ENCODE measurements at places on chromosomes 7 and 10.

DNA sequence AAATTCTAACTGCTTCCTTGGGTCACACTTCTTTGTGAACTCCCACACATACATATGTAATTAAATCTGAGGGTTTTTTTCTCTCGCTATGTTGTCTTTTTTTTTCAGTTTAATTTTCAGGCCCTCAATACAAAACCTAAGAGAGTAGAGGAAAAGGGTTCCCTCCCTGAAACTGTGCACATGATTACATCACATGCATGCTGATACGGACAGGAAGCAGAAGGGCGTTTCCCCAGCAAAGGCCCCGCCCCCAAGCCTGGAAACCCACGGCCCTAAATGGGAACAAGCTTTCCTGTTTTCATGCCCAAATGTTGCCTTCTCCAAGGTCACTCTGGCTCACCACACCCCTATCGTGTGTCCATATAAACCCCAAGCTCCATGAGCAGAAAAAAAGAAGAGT lies 115.4 kb downstream of the TEX36 start:
- DNase-seq = no peak

DNA sequence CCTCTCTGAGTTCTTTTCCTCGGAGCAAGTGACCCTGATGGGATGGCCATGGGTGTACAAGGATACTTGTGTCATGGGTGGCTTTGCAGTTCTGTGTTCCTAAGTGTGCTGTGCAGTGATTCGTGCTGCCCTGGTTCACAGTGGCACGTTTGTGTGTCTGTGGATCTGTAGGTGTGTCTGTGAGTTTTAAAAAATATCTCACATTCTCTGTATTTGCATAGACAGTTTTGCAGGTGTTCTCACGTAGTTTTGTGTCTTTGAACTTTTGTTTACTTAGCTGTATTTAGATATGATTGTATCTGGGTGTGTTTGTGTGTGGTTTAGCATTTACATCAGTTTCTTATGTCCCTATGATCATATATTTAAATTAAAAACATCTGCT lies 3.7 kb downstream of the ZNF775 start:
- DNase-seq = no peak

- DNase-seq = no peak
Measured at GRCh38 chr10:47409171-47409865, 25.2 kb upstream of the ZNF488 start.

GRCh38 chr7:92567460-92567859 lies 22.7 kb downstream of the FAM133B start:
- no peak for DNase-seq

- no peak for DNase-seq
Measured at GRCh38 chr10:23314835-23315239, 29.8 kb downstream of the C10orf67 start.

- DNase-seq = no peak
Measured at GRCh38 chr7:113331155-113331898, 213.0 kb upstream of the SMIM30 start.

GRCh38 chr10:50650481-50650880 lies 26.7 kb upstream of the SGMS1 start:
- DNase-seq = no peak

DNA sequence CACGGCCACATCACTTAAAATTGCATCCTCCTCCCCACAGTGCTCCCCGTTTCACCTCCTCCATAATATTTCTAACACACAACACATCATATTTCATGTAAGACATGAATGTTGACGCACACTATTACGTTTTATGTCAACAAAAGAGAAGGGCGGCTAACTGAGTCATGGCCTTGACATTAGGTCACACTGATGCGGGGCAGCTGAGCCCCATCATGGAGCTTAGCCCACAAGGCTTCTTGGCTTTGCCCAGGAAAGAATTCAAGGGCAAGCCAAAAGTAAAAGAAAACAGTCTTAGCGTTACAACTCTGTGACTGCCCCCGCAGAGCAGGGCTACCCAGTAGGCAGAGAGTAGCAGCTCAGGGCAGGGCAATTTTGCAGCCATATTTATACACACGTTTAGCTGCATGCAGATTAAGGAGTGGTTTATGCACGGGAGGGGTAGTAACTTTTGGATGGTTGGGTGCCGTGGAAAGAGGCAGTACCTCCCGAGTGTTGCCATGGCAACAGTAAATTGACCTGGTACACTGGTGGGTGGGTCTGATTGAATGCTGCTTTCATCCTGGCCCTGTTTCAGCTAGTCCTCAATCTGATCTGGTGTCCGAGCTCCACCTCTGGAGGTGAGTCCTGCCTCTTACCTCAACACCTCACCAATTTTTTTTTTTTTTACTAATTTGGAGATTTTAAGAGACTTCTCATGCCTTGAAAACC lies 156.2 kb upstream of the FRMD4A start:
- DNase-seq = no peak

- DNase-seq = no peak
Measured at GRCh38 chr10:28679581-28680357, 2.4 kb downstream of the BAMBI start.

DNA sequence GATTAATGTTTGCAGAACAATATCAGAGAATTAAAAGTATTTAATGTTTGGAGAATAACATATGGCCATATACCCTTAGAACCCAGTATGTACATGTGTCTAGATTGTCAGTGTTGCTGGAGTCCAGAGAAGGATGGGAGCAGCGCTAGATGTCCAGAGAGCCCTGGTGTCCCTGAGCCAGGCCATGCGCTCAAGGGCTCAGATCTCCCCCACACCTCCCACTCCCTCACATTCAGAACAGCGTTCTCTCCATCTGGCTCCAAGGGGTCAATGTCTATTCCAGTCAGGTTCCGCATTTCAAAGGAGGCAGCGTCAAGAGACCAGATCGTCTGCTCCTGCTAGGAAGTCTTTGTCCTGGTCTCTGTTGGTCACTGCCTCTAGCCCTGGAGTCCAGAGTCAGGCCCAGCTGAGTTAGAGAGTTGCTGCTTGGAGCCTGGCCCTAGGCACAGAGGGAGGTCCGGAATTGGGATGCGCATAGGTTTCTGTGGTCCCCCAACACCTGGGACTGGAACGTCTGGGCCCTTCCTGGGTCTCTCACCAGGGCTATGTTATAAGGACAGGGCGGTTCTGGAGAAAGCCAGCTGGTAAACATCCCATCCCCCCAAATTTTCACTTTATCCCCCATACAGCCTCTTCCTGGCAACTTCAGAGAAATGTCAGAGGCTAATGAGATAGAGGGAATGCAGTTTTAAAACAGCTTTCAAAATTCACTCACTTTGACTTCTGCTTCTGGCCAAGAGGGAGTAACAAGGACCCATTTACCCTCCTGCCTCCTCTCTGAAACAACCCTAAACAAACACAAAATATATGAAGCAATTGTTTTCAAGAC lies 6.5 kb upstream of the WDR86 start:
- no peak for DNase-seq

- DNase-seq = no peak
Measured at GRCh38 chr7:137986252-137987017, 15.5 kb downstream of the CREB3L2 start.
